Effector CD4-positive, alpha-beta T cell (primary cell): ENCODE measurements at places on chromosomes 5 and 9.

DNA sequence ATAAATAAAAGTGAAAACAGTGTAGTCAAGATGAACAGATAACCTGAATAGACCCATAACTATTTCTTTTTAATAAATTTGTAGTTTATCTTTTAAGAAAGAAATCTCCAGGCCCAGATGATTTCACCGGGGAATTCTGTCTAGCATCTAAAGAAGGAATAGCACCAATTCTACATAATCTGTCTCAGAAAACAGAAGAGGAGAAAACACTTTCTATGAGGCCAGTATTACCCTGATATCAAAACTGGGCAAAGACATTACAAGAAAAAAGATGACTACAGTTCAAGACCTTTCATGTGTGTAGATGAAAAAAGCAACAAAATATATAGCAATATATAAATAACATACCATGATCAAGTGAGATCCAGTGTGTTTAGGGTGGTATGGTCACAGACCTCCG is 31.4 kb downstream of the TTC23L start:
- DNase-seq: no peak

DNA sequence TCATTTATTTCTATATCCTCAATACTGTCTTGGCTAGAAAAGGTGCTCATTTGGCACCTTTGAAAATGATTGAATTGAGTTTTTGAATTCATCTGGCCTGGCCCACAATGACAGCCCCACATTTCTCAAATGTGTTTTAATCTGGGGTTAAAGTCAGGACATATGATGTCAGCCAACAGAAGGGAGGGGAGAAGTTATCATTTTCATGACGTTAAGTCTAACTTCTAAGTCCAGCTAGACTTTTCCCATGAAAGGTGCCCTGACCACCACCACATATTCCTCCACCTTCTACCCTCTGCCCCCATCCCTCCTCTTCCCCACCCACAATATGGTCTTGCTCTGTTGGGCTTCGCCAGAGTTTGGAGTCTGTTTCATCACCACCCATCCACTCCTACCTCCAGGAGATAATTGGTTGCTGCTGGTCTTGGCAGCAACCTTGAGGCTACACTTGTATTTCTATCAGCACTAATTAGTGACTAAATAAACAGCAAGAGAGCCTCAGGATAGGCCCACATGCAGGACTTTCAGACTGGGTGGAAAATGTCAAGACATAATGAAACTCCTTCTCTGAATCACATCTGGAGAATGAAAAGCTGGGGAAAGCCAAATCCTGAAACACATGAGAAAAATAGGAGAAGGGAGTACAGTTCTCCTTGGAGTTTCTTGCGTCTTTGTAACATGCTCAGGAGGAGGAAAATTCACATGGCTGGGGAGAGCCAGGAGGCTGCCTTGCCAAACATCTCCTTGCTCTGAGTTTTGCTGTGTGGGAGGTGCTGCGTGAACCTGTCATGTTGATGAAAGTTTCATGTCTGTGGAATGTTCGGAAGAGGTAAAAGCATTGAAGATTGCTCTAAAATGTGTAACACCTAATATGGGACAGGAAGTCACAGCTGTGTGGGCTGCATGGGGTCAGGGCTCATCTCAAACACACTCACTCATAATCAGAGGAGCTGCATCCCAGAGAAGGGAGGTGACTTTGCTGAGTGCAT is 544.7 kb upstream of the KLF4 start:
- no peak for DNase-seq

GRCh38 chr5:138054847-138055558 is 22.1 kb upstream of the FAM13B start:
- DNase-seq: no peak

GRCh38 chr5:1666812-1667588 is 132.6 kb downstream of the MRPL36 start:
- DNase-seq: no peak

DNA sequence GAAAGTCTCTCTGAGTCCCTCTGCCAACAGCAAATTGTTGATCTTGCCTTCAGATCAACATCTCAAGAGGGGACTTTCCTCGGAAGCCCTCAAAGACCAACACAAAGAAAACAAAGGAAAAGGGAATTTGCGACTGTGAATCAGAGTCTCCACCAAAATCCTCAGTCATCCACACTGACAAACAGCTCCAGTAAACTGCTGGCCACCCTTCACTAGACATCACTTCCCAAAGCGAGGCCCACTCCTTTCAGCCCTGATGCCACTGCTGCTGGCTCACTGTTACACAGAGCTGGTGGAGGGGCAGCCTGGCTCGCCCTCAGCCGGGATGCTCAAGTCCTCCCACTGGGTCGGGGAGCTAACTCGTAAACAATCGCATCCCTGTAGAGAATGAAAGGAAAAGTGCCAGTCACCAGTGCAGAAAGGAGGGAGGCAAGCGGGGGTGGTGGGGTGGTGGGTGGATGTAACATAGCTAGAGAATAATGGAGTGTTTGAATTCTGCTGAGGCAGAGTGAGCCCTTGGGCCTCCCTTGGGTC is 1.3 kb downstream of the FGF1 start:
- DNase-seq: no peak

DNA sequence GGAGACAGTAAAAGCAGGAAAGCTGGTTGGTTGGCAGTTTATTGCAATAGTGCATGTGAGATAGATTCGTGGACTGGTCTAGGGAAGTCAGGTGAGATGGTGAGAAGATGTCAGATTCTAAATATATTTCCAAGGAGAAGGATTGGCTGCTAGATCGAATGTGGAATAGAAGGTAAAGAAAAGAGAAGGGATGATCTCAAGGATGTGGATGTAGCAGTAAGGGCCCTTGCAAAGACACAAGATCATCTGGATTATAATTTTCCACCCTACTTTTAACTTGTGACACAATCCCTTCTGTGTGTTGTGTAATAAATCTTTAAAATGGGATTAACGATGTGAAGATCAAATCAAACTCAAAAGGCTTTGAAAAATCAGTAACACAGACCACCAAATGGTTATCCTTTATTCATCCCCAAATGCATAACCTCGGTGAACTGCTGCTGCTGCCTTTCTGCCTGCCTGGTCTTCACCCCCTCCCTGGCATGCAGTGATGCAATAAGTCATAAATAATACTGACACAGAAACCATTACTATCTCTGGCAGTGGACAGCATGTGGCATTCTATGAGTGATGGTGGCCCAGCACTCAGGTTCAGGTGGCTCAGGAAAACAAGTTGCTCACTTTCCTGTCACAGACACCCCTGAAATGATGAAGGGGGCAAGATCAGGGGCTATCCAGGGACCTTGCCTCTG is 178.4 kb downstream of the FAM114A2 start:
- no peak for DNase-seq

DNA sequence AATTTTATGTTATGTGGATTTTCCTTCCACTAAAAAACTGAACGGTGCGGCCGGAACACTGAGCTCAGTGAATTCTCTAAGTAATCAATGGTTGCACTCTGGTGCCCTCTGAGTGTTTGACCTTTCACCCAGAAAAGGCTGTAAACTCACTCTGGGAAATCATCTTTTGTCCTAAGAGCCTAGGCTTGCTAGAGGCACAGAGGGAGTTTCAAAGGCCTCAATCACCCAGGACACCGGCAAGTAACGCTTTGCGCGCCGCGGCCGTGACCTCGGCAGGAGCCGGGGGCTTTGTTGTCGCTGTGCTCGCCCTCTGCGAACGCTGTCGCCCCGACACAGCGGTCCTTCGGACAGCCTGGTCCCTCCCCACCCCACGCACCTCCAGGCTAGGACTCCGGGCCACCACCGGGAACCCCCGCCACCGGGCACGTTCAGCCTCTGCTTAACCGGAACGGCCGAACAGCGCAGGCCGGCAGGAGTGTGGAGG is 703 bp downstream of the ISCA1 start:
- no peak for DNase-seq

DNA sequence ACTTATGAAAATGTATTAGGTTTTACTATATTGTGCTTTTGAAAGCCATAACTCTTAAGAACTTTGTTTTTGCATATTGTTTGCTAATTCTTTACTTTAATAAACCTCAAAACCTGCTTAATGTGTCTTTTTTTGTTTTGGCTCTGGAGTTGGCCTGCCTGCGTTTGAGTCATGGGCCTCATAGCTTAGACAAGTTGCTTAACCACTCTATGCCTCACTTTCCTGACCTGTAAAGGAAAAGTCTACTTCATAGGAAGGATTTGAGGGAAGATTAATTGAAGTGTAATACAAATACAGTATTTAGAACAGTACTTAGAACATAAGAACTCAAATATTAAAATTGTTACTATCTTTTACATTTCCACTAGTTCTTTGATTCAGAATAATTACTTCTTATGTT is 10.3 kb downstream of the SMIM32 start:
- no peak for DNase-seq

DNA sequence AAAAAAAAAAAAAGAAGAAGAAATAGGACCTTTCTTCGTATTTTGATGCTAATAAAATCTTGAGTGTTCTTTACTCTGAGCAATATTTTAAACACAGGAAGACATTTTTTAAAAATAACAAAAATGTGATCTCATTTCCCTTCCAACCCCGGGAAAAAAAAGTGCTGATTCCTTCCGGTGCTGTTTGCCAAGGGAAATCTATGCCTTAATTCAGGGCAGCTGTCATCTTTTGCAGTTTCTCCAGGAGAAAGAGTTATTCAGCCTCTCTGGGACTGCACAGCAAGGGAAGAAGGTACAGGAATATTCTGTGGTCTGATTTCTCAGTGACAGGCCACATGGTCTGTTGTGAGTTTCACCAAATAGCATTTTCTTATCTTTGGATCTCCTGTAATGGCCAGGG is 291.9 kb upstream of the IRX1 start:
- no peak for DNase-seq

GRCh38 chr5:68433923-68434879 is 218.6 kb downstream of the PIK3R1 start:
- DNase-seq: peak; percentile 82

DNA sequence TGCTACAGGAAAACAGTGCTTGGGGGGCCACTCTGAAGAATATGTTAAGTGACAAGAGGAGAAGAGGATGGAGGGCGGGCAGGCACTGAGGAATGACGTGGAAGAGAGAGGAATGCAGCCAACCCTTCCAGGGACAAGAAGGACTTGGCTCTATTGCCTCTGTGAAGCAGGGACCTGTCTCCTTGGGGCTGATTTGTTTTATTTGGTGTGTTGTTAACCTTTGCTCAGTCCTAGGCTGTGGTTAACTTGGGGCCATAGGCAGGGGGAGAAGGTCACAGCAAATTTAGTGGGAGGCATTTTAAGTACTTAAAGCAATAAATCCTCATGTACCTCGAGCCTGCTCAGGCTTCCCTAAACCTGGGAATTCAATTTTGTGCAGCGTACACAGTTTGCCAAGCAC is 39.9 kb downstream of the KIF4B start:
- DNase-seq: no peak

GRCh38 chr5:77946381-77947040 is 170.4 kb upstream of the TBCA start:
- DNase-seq: no peak

DNA sequence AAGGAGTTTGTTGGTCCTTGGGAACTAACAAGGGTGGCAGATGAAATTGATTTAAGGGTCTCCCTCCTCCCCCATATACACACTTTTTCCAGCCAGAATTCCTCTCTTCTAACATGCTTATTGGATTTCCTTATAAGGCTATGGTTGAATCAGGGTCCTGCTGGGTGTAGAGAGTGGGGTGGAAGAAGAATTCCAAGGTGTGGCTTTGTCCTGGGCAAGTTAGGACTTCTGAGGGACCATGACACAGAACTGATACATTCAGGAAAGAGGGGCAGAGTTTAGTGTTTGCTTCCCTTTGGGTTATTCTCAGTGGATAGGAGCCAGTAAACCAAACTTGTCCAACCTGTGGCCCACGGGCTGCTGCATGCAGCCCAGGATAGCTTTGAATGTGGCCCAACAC is 116.5 kb downstream of the SNX18 start:
- DNase-seq: no peak

DNA sequence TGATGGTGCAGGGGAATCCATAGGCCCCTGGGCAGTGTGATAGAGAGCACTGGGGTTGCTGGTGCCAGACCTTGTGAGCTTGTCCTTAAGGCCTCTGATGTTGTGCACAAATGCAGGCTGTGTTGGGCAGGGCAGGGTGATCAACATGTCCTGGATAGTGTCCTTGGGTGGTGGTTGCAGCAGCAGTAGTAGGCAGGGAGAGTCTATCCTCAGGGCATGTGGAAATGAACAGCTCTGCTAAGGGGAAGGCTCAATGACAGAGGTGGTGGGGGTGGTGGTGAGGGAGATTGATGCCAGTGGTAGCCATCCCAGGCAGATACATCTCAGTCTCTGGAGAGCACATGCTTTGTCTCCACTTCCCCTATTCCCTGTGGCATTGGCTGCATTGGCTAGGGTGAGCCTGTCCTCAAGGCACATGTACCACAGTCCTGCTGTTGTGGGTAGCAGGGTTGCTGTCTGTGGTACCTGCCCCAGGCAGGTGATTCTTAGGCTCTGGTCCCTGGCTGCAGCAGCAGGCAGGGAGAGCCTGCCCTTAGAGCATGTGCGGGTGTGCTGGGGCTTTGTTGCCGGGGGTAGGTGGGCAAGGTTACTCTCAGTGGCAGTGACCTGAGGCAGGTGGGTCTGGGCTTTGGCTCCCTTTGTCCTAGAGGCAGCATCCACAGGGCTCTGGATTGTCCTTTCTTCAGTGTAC is 111.1 kb downstream of the WDR70 start:
- DNase-seq: no peak

DNA sequence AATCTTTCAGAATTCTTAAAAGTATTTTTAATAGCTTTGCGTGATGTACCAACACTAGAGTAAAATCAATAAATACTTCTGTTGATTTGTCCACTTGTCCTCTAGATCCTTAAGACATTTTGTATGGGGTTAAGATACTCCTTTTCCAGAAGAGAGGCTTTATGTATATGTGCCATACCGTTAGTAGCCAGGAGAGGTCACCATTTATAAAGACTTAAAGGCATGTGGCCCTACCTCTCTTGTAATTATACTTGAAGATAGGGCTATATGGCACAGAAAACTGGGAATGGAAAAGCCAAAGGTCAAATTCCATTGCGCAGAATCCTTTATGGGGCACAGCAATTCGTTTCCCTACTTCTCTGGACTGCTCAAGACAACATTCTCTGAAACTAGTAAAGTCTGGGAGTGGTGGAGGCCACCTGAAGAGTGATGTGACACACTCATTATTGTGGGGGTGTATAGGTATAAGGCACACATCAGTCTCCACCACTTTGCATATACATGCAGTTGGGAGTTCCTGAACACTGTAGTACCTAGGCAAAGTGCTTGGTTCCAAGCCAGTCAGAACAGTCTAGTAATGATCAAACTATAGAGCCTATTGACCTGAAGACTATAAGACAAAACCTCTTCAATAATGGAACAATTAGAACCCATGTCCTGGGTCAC is 140.1 kb upstream of the FBXL17 start:
- no peak for DNase-seq

DNA sequence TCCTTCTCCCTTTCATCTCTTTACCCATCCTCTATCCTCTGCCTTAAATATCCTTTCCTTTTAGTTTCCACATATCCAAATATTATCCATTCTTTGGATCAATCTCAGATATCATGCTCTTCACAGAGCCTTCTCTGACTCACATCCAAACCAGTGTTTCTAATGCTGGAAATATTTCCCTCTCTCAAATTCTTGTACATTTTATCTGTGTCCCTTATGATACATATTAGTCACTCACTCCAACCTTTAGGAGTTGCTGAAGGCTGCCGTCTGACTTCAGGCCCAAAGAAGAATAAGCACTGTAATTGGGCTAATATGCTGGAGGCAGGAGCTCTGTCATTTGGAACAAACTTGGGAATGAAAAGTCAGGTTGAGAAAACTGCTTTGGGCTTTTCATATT is 156.4 kb upstream of the RUSC2 start:
- DNase-seq: no peak

- no peak for DNase-seq
Observed at GRCh38 chr5:174312270-174312617, 266.7 kb downstream of the NSG2 start.

- no peak for DNase-seq
Observed at GRCh38 chr5:145939540-145940065, 3.2 kb downstream of the SH3RF2 start.
